ENCODE measurements at places on chromosomes 7 and 10. TPM values are rescaled to one million over a fixed set of nuclear protein-coding genes. Genes with fewer than 3 reads are reported as not detected.

LRRC4 gene
- total RNA-seq: not detected

EPHB6 gene
- 0.89 TPM for total RNA-seq

RPEL1 gene
- 0.09 TPM for total RNA-seq

DLX6 gene
- total RNA-seq: not detected

DNA2 gene
- 7.4 TPM for total RNA-seq

NPFFR1 gene
- not detected for total RNA-seq

FOXP2 gene
- not detected for total RNA-seq

SEMA4G gene
- 9.3 TPM for total RNA-seq

DDX56 gene
- total RNA-seq: 140 TPM

FOXI2 gene
- not detected for total RNA-seq

SUN3 gene
- total RNA-seq: not detected

ZNF467 gene
- 0.97 TPM for total RNA-seq

TNRC18 gene
- 44.4 TPM for total RNA-seq

KIF11 gene
- total RNA-seq: 36.7 TPM

ZEB1 gene
- 8.0 TPM for total RNA-seq

HYAL4 gene
- not detected for total RNA-seq

CHAT gene
- not detected for total RNA-seq

C10orf62 gene
- total RNA-seq: not detected

LIPF gene
- total RNA-seq: not detected

MRPS33 gene
- 111 TPM for total RNA-seq

GRID1 gene
- 0.32 TPM for total RNA-seq

HPSE2 gene
- total RNA-seq: not detected

VSTM4 gene
- 0.50 TPM for total RNA-seq

DGKI gene
- 0.23 TPM for total RNA-seq

ZNF365 gene
- total RNA-seq: 0.82 TPM

ZNF485 gene
- total RNA-seq: 1.9 TPM

ARMC3 gene
- 1.1 TPM for total RNA-seq

NPC1L1 gene
- total RNA-seq: 0.11 TPM

GOLGA7B gene
- 3.9 TPM for total RNA-seq

ANXA8 gene
- total RNA-seq: 30.3 TPM

Data from A549 treated with GW870086 at 1 μM for 4 hours (cell line).